ENCODE measurements at places on chromosomes 13 and 19.

- H3K27ac ChIP-seq = no peak overlapping the region
- H3K4me1 ChIP-seq = peaks cover 13% of the 10 kb centered on the region
- DNase-seq = no peak
- peaks cover 71% of the 10 kb centered on the region for H3K27me3 ChIP-seq
- no peaks in the 10 kb centered on the region for H3K36me3 ChIP-seq
- H3K4me3 ChIP-seq = no peak overlapping the region
Measured at GRCh38 chr13:106498158-106498557, 37.3 kb downstream of the EFNB2 start.

DNA sequence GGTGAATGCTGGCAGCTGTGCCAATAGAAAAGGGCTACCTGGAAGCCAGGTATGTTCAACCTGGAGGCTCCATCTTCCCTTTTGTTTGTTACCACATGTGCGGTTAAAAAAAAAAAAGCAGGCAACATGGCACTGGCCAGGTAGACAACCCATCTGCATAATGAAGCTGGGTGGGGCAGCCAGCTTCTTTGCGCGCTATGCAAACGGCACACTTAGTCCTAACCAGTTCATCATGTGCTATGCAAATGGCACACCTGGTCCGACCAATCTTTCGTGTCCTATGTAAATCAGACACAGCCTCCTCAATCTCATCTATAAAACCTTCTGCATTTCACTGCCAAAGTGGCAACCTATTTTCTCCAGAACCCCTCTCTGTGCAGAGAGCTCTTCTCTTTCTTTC is 11.3 kb upstream of the IGSF23 start:
- no peak overlapping the region for H3K27ac ChIP-seq
- H3K4me3 ChIP-seq = no peak overlapping the region
- H3K36me3 ChIP-seq = no peaks in the 10 kb centered on the region
- peaks cover 4% of the 10 kb centered on the region for H3K4me1 ChIP-seq

DNA sequence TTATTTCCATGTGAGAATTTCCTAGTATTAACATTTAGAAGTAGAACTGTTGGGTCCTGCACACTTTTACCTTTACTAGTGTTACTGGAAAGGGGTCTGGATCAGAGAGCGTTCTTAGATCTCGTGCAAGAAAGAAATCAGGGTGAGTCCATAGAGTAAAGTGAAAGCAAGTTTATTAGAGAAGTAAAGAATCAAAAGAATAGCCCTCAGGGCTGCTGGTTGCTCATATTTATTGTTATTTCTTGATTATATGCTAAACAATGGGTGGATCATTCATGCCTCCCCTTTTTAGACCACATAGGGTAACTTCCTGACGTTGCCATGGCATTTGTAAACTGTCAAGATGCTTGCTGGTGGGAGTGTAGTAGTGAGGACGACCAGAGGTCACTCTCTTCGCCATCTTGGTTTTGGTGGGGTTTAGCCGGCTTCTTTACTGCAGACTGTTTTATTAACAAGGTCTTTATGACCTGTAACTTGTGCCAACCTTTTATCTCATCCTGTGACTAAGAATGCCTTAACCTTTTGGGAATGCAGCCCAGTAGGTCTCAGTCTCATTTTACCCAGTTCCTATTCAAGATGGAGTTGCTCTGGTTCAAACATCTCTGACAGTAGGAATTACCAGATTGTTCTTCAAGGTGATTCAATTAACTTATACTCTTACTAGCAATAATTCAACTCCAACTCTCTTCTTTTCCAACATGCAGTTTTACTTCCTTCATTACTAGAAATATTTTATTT is 27.4 kb downstream of the NDFIP2 start:
- H3K4me1 ChIP-seq = peaks cover 26% of the 10 kb centered on the region
- DNase-seq = no peak
- H3K36me3 ChIP-seq = peaks cover 12% of the 10 kb centered on the region
- no peak overlapping the region for H3K4me3 ChIP-seq

DNA sequence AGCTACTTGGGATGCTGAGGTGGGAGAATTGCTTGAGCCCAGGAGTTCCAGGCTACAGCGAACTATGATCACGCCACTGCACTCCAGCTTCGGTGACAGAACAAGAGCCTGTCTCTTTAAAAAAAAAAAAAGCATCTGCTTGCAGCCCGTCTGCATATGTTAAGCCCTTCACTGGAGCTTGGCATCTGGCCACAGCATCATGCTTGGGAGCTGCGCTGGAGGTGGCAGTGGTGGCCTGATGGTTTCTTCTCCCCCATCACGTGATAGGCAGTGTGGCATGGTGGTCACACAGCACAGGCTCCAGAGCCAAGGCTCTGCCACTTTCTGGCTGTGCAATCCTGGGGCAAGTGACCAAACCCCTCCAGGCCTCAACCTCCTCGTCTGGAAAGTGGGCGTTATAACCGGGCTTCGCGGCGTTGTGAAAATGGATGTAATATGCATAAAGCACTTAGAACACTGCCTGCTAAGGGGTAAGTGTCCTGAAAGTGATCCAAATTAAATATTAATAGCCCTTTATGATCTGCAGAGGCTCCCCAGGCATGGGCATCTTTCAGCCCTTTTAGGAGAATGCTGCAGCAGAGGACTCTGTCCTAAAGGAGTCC is 24.4 kb downstream of the MARK4 start:
- DNase-seq = no peak
- peaks cover 5% of the 10 kb centered on the region for H3K36me3 ChIP-seq
- H3K27me3 ChIP-seq = no peaks in the 10 kb centered on the region
- no peaks in the 10 kb centered on the region for H3K4me1 ChIP-seq
- H3K4me3 ChIP-seq = no peak overlapping the region

GRCh38 chr19:33241530-33242101 is 16.0 kb upstream of the SLC7A10 start:
- no peaks in the 10 kb centered on the region for H3K4me1 ChIP-seq
- H3K27ac ChIP-seq = no peak overlapping the region
- H3K4me3 ChIP-seq = no peak overlapping the region
- no peak for DNase-seq
- H3K36me3 ChIP-seq = no peaks in the 10 kb centered on the region

- no peak for DNase-seq
- H3K4me3 ChIP-seq = no peak overlapping the region
Measured at GRCh38 chr13:36377826-36378468, 31.8 kb upstream of the SPART start.
